ENCODE measurements at places on chromosomes 16 and 17.

DNA sequence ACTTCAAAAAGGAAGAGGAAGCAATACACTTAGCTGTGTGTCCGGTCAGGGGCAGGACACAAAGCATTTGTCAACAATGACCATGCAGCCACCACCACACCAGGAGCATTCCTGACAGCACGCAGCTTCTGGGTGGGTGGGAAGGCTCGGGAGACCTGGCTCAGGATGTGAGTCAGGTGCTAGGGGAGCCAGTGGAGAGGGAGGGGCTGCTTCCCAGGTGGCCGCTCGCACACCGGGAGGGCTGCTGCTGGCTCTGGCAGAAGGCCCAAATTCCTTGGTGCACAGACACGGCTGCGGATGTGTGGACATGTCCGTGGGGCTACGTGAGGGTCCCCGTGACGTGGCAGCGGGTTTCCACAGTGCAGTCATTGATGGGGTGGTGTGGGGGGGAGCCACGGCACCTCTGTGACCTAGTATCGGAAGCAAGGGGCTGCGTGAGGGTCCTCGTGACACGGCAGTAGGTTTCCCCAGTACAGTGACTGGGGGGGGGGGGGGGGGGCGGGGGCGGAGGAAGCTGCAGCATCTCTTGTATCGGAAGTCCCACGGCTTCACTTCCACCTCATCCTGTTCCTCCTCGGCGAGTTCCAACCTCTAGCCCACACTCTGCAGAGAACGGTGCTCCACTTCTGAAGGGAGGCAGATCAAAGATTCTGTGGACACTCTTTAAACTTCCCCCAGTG lies 112.8 kb downstream of the ZNF778 start:
- DNase-seq: no peak

DNA sequence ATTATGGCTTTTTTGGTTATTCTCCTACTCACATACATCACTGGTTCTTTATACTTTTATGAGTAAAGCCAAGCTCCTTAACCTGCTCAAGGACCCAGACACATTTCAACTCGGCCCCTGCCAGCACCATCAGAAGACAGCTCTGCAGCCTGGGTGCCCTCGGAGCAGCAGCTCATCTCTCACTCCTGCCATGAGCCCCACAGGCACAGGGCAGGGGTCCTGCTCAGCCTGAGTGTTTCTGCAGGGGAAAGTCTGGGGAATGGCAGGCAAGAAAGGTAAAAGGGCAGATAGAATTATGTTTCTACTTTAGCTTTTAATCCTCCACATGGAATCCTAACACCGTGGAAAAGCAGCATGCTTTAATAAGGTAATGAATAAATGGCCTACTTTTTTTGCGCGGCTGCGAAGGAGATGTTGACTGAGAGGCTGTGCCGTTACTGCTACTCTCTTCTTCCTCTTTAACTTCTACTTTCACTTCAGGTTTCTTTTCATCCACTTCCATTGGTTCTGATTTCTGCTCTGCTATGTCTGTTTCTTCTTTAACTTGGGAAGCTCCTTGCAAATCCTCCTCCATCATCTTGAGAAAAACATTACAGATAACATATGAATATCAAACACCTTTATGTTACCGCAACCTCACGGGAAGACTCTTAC lies 50.1 kb upstream of the TRAP1 start:
- peak; percentile 46 for DNase-seq

GRCh38 chr17:1108478-1108764 lies 71.4 kb downstream of the ABR start:
- DNase-seq: no peak

GRCh38 chr17:21339011-21339410 lies 37.1 kb upstream of the KCNJ12 start:
- no peak for DNase-seq

- DNase-seq: peak; percentile 22
Observed at GRCh38 chr16:21302454-21302853, 24.4 kb upstream of the CRYM start.

- no peak for DNase-seq
Observed at GRCh38 chr16:82091241-82091640, 56.2 kb downstream of the HSD17B2 start.

DNA sequence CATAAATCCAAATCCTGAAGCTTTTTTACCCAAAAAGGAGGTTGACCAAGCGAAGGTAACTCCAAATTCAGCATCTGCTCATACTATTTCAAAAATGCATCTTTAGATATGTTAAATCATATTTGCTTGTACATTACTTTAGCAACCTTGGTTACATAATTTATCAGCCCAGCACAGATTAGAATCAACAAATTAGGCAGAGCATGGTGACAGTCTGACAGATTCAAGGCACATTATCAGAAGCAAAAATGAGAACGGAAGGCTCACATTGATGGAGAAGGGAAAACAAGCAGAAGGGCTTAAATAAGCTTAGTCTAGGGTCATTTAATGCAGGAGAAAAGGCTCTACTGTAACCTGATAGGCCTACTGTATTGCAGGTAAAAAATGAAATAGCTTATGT lies 3.9 kb upstream of the KCNJ2 start:
- DNase-seq: no peak

GRCh38 chr16:68781784-68782183 lies 44.7 kb downstream of the CDH1 start:
- no peak for DNase-seq

DNA sequence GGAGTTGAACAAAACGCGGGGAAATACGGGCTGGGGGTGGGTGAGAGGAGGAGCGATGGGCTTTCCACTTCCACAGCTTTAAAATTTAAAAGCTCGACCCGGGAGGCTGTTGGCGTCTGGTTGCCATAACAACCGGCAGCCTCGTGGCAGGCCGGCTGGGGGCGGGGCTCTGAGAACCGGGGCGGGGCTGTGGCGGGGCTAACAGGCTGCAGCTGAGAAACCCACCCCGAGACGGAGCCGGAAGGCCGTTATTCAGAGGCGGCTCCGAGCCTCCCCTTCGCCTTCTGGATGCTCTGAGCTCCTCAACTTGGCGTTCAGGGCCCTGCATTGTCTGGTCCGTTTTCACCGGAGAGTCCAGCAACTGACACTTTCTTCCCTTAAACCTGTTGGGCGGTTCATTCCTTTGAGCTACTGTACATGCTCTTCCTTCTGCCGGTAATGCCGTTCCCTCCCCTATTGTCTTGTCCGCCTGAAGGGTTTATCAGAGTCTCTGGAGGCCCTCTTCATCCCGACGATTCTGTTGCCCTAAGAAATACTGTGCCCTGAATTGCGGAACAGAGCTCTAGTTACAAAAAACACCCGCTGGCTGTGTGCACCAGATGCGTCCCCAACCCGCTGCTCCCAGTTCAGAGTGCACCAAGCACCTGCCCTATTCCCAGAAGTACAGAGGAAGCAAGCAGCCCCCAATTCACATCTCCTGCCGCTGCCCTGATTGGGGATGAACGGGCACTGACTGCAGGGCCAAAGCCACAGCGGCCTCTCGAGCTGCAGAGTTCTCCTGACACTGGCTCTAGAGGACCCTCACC lies 596 bp downstream of the DNAAF8 start:
- DNase-seq: peak; percentile 84

DNA sequence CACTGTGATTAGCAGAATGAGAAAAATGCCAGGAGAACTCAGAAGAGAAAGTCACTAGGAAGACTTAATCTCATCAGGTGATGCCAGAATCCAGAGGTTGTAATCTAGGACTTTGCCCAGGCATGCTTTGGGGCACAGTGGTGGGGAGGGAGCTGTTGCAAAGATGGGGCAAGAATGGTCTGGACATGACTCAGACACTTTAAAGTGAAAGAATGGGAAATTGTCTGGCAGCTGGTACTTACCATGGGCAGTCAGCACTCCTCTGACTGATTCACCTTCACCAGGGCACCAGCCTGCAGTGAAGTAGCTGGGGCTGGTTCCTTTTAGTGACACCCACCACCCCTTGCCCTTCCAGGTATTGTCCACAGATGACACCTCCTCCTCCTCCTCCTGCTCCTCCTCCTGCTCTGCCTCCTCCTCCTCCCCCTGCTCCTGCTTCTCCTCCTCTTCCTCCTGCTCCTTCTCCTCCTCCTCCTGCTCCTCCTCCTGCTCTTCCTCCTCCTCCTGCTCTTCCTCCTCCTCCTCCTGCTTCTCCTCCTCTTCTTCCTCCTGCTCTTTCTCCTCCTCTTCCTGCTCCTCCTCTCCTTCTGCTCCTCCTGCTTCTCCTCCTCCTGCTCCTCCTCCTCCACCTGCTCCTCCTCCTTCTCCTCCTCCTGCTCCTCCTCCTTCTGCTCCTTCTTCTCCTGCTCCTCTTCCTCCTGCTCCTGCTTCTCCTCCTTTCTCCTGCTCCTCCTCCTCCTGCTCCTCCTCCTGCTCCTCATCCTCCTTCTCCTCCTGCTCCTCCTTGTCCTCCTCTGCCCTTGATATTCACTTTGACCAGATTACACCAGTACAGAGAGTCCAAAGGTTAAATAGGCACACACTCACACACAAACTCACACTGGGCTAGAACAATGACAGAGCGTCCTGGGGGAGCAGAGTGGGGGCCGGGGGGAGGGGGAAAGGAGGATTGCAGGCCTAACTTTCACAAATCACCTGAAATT lies at the start of gene CHD9NB:
Gene CHD9NB, minus strand, starts transcription at position 379 of the 983 bp plus-strand sequence. CDS start 8,739 bp downstream, outside the sequence.
- DNase-seq: peak; percentile 77

GRCh38 chr17:12990041-12990808 lies 27.6 kb downstream of the ELAC2 start:
- no peak for DNase-seq

GRCh38 chr16:23803591-23804123 lies 32.1 kb upstream of the PRKCB start:
- DNase-seq: peak; percentile 63

- peak; percentile 73 for DNase-seq
Observed at GRCh38 chr16:79005096-79005495, 595.4 kb downstream of the MAF start.

DNA sequence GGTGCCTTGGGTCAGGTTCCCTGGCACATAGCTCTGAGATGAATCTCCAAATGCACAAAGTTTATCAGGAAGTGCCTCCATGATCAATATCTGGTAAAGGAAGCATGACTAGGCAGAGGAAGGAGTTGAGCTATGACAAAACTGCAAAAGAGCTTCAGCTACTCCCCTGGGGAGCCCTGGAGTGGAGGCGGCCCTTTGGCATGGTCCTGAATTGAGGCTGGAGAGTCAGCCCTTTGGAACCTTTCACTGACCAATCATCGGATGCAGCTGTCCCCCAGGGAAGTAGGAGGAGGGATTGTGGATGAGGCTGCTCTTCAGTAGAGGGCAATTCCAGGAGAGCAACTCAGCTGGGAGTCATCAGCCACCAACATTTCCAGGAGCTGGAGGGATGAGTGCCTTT lies 46.1 kb upstream of the NLRP1 start:
- no peak for DNase-seq

Data from inflammatory macrophage treated with lipopolysaccharide for 4 hours (primary cell).